ENCODE measurements at places on chromosomes 7 and 10.

GRCh38 chr7:121085922-121086321 is 97.4 kb downstream of the CPED1 start:
- no peak for DNase-seq

- no peak for DNase-seq
Observed at GRCh38 chr7:2884161-2884560, 40.1 kb upstream of the GNA12 start.

DNA sequence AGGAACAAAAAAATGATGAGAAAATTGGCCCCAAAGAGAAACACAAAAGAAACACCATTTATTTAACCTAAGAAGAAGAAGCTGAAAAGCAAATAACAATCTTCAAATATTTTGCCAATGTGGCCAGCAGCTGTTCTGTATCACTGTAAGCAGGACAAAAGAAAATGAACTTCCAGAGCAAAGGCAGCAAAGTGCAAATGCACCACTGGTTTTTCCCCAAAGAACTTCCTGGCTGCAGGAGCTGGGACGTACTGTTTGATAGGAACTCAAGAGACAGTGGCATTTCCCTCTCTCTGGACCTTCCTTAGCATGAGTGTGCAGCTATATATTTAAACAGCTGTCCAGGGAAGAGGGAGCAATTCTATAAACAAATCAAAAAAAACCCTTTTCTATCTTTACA is 60.4 kb downstream of the RNLS start:
- DNase-seq, result no peak

GRCh38 chr7:158265743-158266080 is 321.9 kb downstream of the PTPRN2 start:
- DNase-seq, result no peak

- DNase-seq, result no peak
Observed at GRCh38 chr7:80900583-80901576, 18.0 kb downstream of the SEMA3C start.

GRCh38 chr10:101644002-101644401 is 51.0 kb downstream of the FBXW4 start:
- DNase-seq, result no peak

GRCh38 chr7:30142710-30143109 is 7.9 kb downstream of the MTURN start:
- no peak for DNase-seq

DNA sequence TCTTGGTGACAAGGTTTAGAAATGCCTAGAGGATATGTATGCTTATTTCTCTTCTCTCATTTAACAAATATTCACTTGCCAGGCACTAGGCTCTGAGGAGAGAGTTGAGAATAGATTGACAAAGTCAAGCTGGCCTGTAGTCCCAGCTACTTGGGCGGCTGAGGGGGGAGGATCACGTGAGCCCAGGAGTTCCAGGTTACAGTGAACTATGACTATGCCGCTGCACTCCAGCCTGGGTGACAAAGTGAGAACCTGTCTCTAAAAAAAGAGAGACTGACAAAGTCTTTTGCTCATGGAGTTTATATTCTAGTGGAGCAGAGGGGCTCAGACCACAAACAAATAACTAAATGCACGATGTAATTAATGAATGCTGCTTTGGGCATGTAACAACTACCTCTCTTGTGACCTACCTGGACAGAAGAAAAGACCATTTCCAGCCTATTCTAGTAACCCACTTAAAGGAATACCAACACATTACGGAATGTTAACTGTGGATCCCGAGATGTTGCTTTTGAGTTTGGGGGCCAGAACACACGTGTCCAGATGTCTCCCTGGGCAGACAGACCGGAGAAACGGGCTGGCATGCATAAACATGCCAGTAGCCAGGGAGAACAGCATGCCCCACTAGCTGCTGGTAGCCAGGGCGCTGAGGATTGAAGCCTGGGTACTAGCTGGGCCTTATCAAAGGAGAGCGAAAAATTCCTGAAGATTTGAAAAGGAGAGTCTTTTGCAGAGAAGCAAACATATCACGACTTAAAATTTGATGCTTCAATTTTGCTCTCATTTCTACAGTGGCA is 2.6 kb upstream of the BMPR1A start:
- DNase-seq, result no peak

GRCh38 chr10:17100586-17100985 is 29.0 kb downstream of the CUBN start:
- peak; percentile 83 for DNase-seq

DNA sequence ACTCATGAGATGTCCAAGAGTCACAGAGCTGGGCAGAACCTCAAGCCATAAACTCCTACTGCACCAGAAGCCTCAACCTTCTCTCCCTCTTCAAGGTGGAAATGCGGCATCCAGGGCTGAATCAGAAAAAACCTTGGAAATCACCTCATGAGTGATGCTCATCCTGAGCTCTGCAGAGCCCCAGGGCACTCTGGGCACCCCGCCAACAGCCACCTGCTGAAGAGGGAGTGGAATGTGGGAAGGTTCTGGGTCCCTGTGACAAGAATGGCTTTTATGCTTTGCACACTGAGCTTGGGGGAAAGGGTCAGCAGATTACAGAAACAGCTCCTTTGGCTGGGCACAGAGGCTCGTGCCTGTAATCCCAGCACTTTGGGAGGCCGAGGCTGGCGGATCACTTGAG is 18.8 kb downstream of the NUDT1 start:
- no peak for DNase-seq

- DNase-seq, result no peak
Observed at GRCh38 chr7:155763691-155764437, 48.4 kb downstream of the SHH start.

Data from islet precursor cell (in vitro differentiated cells).